ENCODE measurements at places on chromosomes 3 and 15. TPM values are rescaled to one million over a fixed set of nuclear protein-coding genes. Genes with fewer than 3 reads are reported as not detected.

Gene GOLGA6L26
- not detected for total RNA-seq

Gene LPCAT4
- total RNA-seq, result 62.2 TPM

Gene EPHA6
- total RNA-seq, result 0.12 TPM

Gene FBXO40
- not detected for total RNA-seq

Gene CCDC51
- total RNA-seq, result 27.5 TPM

Gene PLOD2
- total RNA-seq, result 85.1 TPM

Gene NOX5
- total RNA-seq, result 0.24 TPM

Gene OR5H14
- total RNA-seq, result not detected

Gene GUCA1C
- total RNA-seq, result not detected

Gene HRG
- not detected for total RNA-seq

Gene KCNH8
- not detected for total RNA-seq

Gene OR5H6
- not detected for total RNA-seq

Gene RYR3
- total RNA-seq, result 0.07 TPM

Gene ANKUB1
- total RNA-seq, result not detected

Gene LEKR1
- total RNA-seq, result 1.0 TPM

Gene LSMEM2
- total RNA-seq, result not detected

Gene EOMES
- 0.46 TPM for total RNA-seq

Gene SLC12A6
- total RNA-seq, result 3.5 TPM

Gene KLHL40
- not detected for total RNA-seq

Gene BNIP2
- 68.3 TPM for total RNA-seq

Gene ANKRD28
- 36.5 TPM for total RNA-seq

Gene GOLGA8S
- 0.14 TPM for total RNA-seq

Gene CKMT1B
- 3.4 TPM for total RNA-seq

Gene PLSCR2
- not detected for total RNA-seq

Gene SLC9C1
- total RNA-seq, result not detected

Gene C3orf62
- 2.4 TPM for total RNA-seq

Gene DLEC1
- 0.09 TPM for total RNA-seq

Gene TNNC1
- total RNA-seq, result 0.86 TPM

Gene STAC
- total RNA-seq, result 1.9 TPM

Gene GABRB3
- total RNA-seq, result 70.0 TPM

Gene PLA2G4B
- 1.6 TPM for total RNA-seq

Gene ROPN1
- not detected for total RNA-seq

Gene IGF2BP2
- 14.4 TPM for total RNA-seq

Gene MKRN2OS
- total RNA-seq, result not detected

Gene TATDN2
- 30.1 TPM for total RNA-seq

Gene HMG20A
- total RNA-seq, result 24.2 TPM

Gene NME9
- total RNA-seq, result not detected

Gene SAMMSON
- total RNA-seq, result not detected

Gene MKRN3
- 2.0 TPM for total RNA-seq

Gene KY
- 0.09 TPM for total RNA-seq

Gene PARP15
- total RNA-seq, result not detected

Gene ISLR2
- total RNA-seq, result 0.31 TPM

Gene SORD
- total RNA-seq, result 29.0 TPM

Gene COL8A1
- not detected for total RNA-seq

Gene IL5RA
- not detected for total RNA-seq

Gene SLC2A2
- not detected for total RNA-seq

Gene PDZRN3
- total RNA-seq, result not detected

Gene PLSCR4
- 9.8 TPM for total RNA-seq

Gene SH3GL3
- 0.25 TPM for total RNA-seq

Gene MAP6D1
- 4.7 TPM for total RNA-seq

Gene TRH
- not detected for total RNA-seq

Gene COL6A5
- total RNA-seq, result not detected

Gene GABRG3
- total RNA-seq, result 0.43 TPM

Gene SI
- total RNA-seq, result not detected

Gene TRIP4
- 26.0 TPM for total RNA-seq

Gene CYP1A2
- total RNA-seq, result not detected

All from A549 treated with AZD2906 at 1 μM for 4 hours (cell line).